Effector memory CD4-positive, alpha-beta T cell (primary cell): ENCODE measurements at places on chromosomes 12 and 14.
A peak's percentile ranks its signal among the peaks of the same experiment; 100 is the strongest.

DNA sequence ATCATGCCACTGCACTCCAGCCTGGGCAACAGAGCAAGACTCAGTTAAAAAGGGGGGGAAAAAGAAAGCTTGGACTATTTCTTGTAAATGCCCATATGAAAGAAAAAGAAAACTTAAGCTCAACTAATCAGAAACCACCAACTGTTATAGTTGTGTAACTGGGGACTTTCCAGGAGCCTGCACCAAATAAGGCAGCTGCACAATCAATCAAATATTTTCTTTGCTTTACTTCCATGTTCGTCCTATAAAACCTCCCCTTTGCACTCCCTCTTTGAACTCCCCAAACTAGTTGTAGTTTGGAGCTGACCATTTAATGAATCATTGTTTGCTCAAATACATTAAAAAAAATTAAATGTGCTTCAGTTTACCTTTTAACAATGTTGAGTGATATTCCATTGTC lies 54.9 kb downstream of the OTOGL start:
- no peaks in the 10 kb centered on the region for H3K36me3 ChIP-seq
- DNase-seq = no peak
- H3K27ac ChIP-seq = no peak overlapping the region
- H3K4me1 ChIP-seq = no peaks in the 10 kb centered on the region
- no peak overlapping the region for H3K4me3 ChIP-seq
- H3K27me3 ChIP-seq = no peaks in the 10 kb centered on the region

DNA sequence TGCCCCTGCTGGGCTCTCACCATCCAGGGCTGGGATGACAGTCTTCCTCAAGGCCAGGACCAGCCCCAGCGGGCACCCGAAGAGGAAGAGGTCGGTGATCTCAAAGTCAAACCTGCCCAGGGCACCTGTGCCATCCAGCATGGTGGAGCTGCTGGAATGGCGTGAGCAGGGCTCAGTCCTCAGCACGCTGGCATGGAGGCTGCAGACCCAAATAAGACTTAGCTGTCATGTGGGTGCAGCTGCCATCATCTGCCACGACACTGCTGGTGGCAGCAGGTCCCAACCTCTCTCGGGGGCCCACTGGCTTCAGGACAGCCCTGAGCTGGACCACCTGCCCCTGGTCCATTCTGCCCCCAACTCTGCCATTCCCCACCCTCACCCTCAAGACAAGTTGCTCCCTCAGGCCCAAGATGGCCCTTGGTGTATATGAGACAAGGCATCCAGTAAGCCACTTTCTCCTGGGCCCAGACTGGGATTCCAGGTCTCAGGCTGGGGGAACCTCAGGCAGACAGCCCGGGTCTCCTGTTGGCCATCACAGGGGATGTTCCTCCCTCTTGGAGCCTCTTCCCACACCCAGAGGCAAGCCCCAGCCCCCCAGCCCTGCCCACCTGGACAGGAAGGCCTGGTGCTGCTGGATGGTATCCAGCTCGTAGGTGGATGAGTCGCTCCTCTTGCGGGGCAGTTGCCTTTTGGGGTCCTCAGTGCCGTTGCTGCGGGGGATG lies 14.5 kb downstream of the ARL6IP4 start:
- H3K36me3 ChIP-seq = peaks cover 9% of the 10 kb centered on the region
- H3K4me1 ChIP-seq = no peaks in the 10 kb centered on the region
- H3K27me3 ChIP-seq = no peaks in the 10 kb centered on the region
- H3K4me3 ChIP-seq = no peak overlapping the region
- no peak overlapping the region for H3K27ac ChIP-seq

GRCh38 chr12:117380083-117380482 lies 18.7 kb upstream of the NOS1 start:
- H3K36me3 ChIP-seq = no peaks in the 10 kb centered on the region
- no peak overlapping the region for H3K4me3 ChIP-seq
- H3K4me1 ChIP-seq = no peaks in the 10 kb centered on the region
- H3K27me3 ChIP-seq = no peaks in the 10 kb centered on the region
- H3K27ac ChIP-seq = no peak overlapping the region
- no peak for DNase-seq

GRCh38 chr14:90491221-90491885 lies 94.5 kb downstream of the CALM1 start:
- DNase-seq = no peak
- no peaks in the 10 kb centered on the region for H3K27me3 ChIP-seq
- H3K36me3 ChIP-seq = no peaks in the 10 kb centered on the region
- H3K4me1 ChIP-seq = no peaks in the 10 kb centered on the region
- H3K4me3 ChIP-seq = no peak overlapping the region

DNA sequence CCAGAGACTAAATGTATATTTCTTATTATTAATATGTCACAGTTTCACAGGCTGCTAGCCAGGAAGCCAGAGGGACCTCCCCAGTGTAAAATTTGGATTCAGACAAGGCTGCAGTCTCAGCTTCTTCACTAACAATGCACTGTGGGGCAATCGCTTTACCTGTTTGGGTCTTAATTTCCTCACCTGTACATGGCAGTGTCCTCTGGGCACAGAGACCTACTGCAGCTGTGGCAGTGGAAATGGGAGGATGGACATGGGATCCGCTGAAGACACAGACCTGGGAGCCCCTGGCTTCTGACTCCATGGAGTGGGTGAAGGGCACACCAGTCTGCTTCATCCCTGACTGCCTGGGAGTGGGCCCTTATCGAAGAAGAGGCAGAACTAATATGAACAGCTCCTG lies 6.9 kb upstream of the SERPINA5 start:
- H3K4me1 ChIP-seq = no peaks in the 10 kb centered on the region
- H3K4me3 ChIP-seq = no peak overlapping the region
- H3K36me3 ChIP-seq = no peaks in the 10 kb centered on the region
- DNase-seq = no peak

GRCh38 chr14:101859538-101859902 lies 98.0 kb downstream of the PPP2R5C start:
- peaks cover 47% of the 10 kb centered on the region for H3K36me3 ChIP-seq
- no peaks in the 10 kb centered on the region for H3K27me3 ChIP-seq
- H3K27ac ChIP-seq = peak overlapping the region; percentile 54

DNA sequence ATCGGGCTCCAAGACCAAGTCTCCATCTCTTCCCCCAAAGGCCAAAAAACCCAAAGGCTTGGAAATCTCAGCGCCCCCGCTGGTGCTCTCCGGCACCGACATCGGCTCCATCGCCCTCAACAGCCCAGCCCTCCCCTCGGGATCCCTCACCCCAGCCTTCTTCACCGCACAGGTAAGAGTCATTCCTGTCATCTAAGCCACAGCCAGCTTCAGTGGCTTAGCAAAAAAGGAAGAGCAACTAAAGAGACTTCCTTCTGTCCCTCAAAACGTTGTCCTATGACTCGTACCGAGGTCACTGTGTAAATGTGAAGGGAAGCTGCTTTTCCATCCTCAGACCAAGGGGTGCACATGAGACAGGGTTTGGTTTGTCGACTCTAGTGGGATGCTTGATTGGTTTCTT lies 53.4 kb downstream of the ELK3 start:
- H3K36me3 ChIP-seq = peaks cover 64% of the 10 kb centered on the region
- H3K4me1 ChIP-seq = peaks cover 13% of the 10 kb centered on the region
- DNase-seq = no peak

DNA sequence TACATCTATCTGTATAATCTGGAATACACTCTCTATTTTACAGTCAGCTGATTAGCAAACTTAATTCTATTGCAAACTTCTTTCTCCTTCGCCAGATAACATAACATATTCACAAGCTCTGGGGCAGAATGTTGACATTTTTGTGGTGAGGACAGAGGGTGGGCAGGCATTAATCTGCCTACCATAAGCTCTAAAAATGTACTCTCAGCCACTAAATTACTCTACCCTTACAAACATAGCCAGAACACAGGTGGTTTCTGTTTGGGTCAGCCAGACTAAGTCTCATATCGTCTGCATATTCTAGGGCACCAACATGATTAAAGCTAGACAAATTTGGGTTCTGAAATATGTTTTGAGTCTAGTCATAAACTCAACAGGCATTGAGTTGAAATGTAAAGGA lies 90.1 kb downstream of the SLC6A15 start:
- no peak overlapping the region for H3K4me3 ChIP-seq
- no peaks in the 10 kb centered on the region for H3K4me1 ChIP-seq
- DNase-seq = no peak
- H3K36me3 ChIP-seq = no peaks in the 10 kb centered on the region

GRCh38 chr14:94173885-94174603 lies at the start of gene PPP4R4:
TSS of gene PPP4R4 (plus strand) at chr14:94174322. CDS start at chr14:94174466, 144 bp downstream.
- peak; percentile 84 for DNase-seq
- peak within 1 kb of the TSS; percentile 53 for H3K27ac ChIP-seq
- H3K4me3 ChIP-seq = peak within 1 kb of the TSS; percentile 68

- H3K27me3 ChIP-seq = no peaks in the 10 kb centered on the region
- H3K36me3 ChIP-seq = no peaks in the 10 kb centered on the region
- DNase-seq = peak; percentile 45
- H3K4me3 ChIP-seq = no peak overlapping the region
- no peak overlapping the region for H3K27ac ChIP-seq
Observed at GRCh38 chr14:106459971-106460730, 933.8 kb downstream of the TMEM121 start.

DNA sequence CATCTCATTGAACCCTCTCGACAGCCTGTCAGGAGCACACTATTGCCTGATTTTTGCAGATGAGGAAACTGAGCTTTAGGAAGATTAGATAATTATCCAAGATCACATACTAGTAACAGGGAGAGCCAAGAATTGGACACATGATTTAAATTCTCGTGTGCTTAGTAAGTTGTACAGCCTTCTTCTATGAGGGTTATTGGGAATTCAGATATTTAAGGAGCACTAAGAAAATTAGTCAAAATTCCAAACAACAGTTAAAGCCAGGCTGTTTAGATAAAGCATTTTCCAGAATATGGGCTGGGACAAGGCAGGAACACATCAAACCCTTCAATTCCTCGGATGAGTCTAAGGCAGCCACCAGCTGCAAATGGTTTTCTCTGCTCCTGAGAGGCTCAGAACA lies 148.8 kb downstream of the TMEM30B start:
- no peaks in the 10 kb centered on the region for H3K27me3 ChIP-seq
- H3K4me3 ChIP-seq = no peak overlapping the region
- H3K27ac ChIP-seq = no peak overlapping the region
- no peaks in the 10 kb centered on the region for H3K4me1 ChIP-seq
- H3K36me3 ChIP-seq = no peaks in the 10 kb centered on the region
- DNase-seq = no peak

DNA sequence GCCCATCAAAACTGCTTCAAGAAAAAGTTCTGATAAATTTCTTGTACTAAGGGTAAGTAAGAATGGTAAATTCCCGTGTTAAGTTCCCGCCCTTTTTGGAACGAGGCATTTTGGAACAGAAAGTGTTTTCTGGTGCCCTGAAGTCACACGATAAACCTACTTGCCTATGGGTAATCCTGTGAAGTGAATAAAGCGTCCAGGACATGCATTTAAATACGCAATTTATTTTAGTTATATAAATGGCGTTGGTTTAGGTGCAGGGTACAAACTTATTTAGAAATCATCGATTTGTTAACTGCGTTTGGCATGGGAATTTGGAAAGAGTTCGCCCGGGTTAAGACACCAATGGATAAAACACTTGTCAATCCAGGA lies 715 bp upstream of the RAP1B start:
- no peaks in the 10 kb centered on the region for H3K27me3 ChIP-seq
- DNase-seq = no peak
- H3K36me3 ChIP-seq = no peaks in the 10 kb centered on the region
- peak overlapping the region; percentile 93 for H3K27ac ChIP-seq

GRCh38 chr14:24057867-24058259 lies 6.1 kb downstream of the CARMIL3 start:
- H3K36me3 ChIP-seq = no peaks in the 10 kb centered on the region
- no peak overlapping the region for H3K27ac ChIP-seq
- no peak for DNase-seq
- no peak overlapping the region for H3K4me3 ChIP-seq

GRCh38 chr12:45518291-45519235 lies 210.9 kb upstream of the ARID2 start:
- DNase-seq = peak; percentile 31
- H3K36me3 ChIP-seq = no peaks in the 10 kb centered on the region
- H3K4me3 ChIP-seq = no peak overlapping the region
- peak overlapping the region; percentile 60 for H3K27ac ChIP-seq
- no peaks in the 10 kb centered on the region for H3K27me3 ChIP-seq
- H3K4me1 ChIP-seq = peaks cover 12% of the 10 kb centered on the region

DNA sequence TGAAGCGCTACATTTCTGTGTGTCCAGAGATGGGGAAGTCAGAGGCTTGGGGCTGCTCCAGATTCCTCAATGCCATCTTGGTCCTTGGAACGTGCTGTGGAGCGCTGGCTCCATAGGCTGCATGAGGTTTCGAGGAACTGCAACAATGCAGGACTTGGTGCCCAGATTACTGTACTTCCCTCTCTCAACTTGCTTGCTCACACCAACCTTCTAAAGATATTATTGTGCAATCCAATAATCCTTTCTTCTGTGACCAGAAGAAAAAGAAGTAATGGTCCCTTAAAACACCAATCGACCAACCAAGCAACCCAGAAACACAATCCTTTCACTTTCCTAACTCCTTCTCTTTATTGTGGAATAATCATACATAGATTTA lies 3.7 kb downstream of the PRICKLE1 start:
- H3K4me1 ChIP-seq = peaks cover 8% of the 10 kb centered on the region
- no peak overlapping the region for H3K27ac ChIP-seq
- H3K4me3 ChIP-seq = no peak overlapping the region

DNA sequence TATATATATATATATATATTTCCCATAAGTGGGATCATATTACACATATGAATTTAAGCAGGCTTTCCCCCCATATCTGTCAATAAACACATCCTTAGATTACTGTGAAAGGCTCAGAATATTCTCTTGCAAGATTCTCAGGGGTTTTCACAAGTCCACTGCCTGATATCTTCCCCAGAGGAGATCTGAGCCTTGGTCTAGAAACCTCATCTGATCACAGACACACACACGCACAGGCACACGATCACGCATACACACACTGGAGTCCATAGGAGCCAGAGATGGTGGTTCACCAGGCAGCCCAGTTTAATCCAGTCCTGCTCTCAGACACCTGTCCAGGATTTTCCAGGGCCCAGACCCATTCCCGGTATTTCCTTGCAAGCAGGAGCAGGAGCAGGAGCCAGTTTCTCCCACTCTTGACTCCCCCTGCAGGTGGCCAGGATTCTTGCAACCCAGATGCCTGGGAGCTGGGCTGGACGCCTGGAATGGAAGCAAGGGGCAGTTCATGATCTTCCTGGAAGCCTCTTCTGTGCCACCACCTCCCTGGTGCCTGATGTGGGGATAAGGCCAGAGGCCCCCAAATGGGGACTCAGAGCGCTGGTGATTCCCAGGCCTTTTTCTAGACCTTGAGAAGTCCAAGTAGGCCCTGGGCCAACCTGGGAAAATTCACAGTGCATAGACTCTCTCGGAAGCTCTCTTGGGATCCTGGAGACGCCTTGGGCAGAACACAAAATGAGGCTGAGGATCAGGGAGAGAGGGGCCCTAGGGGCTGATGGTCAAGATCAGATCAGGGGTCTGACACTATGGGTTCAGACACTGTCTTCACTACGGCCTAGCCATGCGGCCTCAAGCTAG lies 16.5 kb upstream of the KRT78 start:
- no peak overlapping the region for H3K27ac ChIP-seq
- no peak overlapping the region for H3K4me3 ChIP-seq
- H3K27me3 ChIP-seq = no peaks in the 10 kb centered on the region

DNA sequence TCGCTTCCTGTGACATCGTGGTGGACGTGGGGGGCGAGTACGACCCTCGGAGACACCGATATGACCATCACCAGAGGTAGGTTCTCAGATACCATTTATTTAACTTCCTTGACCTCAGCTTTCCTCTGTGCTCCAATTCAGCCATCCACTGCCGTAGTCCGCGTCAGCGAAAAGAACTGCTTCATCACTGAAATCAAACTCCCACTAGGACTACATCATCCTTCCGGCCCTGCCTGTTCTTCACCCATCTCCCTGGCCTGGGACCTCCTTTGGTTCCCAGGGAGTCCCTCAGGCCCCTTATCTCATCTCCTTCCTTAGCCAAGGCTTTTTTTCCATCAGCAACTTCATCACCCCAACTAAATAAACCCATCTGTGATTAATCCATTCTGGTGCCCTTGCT lies 692 bp downstream of the MYG1 start:
- peak overlapping the region; percentile 71 for H3K27ac ChIP-seq
- H3K36me3 ChIP-seq = peaks cover 13% of the 10 kb centered on the region
- DNase-seq = no peak
- no peaks in the 10 kb centered on the region for H3K27me3 ChIP-seq
- peak overlapping the region; percentile 94 for H3K4me3 ChIP-seq
- peaks cover 26% of the 10 kb centered on the region for H3K4me1 ChIP-seq
